ENCODE measurements at places on chromosomes 1 and 21.

- DNase-seq = no peak
Measured at GRCh38 chr21:17416139-17416538, 96.7 kb upstream of the CXADR start.

DNA sequence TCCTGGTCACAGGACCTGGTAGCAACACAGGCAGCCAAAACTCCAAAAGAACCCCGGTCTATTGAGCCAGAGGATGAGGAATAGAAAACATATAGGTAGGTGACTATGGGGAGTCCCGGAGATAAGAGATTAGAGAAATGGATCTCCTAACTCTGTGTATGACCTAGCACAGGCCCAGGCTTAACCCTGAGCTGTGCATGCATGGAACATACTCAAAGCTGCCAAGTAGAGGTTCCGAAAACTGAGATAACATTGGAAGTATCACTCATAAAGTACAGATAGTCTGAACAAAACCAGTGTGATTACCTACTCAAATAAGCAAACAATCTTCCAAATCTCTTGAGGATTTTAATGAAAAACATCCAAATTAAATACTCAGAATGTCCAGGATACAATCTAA lies 31.5 kb upstream of the PRDX6 start:
- no peak for DNase-seq

GRCh38 chr1:32390904-32391870 lies 3.1 kb downstream of the BSDC1 start:
- no peak for DNase-seq

GRCh38 chr1:17335821-17336710 lies 28.1 kb downstream of the PADI4 start:
- peak; percentile 68 for DNase-seq

GRCh38 chr1:160519642-160520435 lies 3.2 kb downstream of the SLAMF6 start:
- no peak for DNase-seq

All from NCI-H146 (cell line).